CD4-positive, alpha-beta T cell (primary cell): ENCODE measurements at places on chromosomes 3 and 15. TPM values are rescaled to one million over a fixed set of nuclear protein-coding genes. Genes with fewer than 3 reads are reported as not detected.

GRCh38 chr15:70867911-70868467 is 14.0 kb upstream of the LARP6 start:
- DNase-seq = no peak

Gene ATP13A3
- 46.5 TPM for total RNA-seq

- DNase-seq = no peak
Measured at GRCh38 chr15:32746116-32746857, 28.5 kb downstream of the GREM1 start.

Gene C3orf49
- not detected for total RNA-seq

Gene COMMD4
- 12.1 TPM for total RNA-seq

Gene C3orf70
- total RNA-seq = not detected

GRCh38 chr3:159417761-159418160 is 570.9 kb upstream of the IL12A start:
- no peak for DNase-seq

DNA sequence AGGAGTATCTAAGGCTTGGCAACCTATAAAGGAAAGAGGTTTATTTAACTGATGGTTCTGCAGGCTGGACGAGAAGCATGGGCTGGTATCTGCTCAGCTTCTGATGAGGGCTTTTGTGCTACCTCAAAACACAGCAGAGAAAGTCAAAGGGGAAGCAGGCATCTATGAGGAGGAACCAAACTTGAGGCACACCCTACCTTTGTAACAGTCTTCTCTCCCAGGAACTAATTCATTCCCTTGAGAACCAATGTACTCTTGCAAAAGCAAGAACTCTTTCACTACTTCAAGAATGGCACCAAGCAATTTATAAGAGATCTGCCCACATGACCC is 109.0 kb downstream of the CGGBP1 start:
- no peak for DNase-seq

GRCh38 chr3:175411946-175412345 is 552.8 kb downstream of the NAALADL2 start:
- no peak for DNase-seq

- DNase-seq = no peak
Measured at GRCh38 chr3:173650596-173650995, 253.1 kb downstream of the NLGN1 start.

Gene ZKSCAN7
- 0.20 TPM for total RNA-seq

DNA sequence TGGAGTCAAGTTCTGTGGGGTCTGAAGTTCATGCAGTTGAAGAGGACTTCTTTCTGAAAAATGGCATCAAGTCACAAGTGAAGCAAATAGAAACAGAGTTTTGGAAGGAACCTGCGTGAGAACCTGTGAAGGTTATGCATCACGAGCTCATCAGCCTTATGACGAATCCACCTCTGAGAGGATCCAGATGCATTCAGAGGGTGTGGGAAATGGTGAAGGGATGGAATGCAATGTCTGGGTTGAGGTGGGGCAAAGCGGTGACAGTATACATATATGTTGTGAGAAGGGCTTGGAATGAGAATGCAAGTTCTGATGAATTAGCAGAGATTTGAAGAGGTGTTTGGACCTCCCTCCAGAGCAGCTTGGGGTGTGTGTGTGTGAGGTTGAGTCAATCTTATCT is 382.1 kb upstream of the TBL1XR1 start:
- no peak for DNase-seq

GRCh38 chr3:6862880-6863195 is 1.9 kb downstream of the GRM7 start:
- no peak for DNase-seq
